Caco-2 (cell line): ENCODE measurements at places on chromosomes 12 and 14. TPM values are rescaled to one million over a fixed set of nuclear protein-coding genes. Genes with fewer than 3 reads are reported as not detected.

- no peak for DNase-seq
Observed at GRCh38 chr12:45522227-45522626, 207.3 kb upstream of the ARID2 start.

Gene REM2
- 0.41 and 0.44 TPM in 2 replicates for total RNA-seq

DNA sequence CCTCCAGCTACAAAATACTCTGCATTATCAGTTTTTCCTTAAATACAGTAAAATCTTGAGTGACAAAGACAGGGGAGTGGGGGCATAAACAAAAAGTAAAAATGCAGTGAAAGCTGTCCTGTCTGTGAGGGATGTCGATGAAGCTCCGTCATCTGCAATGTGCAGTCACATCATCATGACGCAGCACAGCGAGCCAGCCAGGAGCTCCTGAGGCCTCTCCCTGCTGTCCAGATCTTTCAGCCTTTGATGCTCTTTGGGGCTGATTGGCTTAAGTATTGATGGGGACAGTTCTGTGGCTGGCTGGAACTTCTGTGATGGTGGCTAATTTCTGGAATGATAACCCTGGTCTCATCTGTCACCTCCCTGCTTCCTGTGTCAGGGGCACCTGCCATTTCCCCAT is 54.6 kb upstream of the TRAF3 start:
- DNase-seq, result no peak

Gene EML5
- 0.11 and 0.28 TPM in 2 replicates for total RNA-seq

Gene KLRB1
- total RNA-seq, result not detected in 2 replicates

- DNase-seq, result no peak
Observed at GRCh38 chr12:116130431-116130830, 147.1 kb downstream of the MED13L start.

DNA sequence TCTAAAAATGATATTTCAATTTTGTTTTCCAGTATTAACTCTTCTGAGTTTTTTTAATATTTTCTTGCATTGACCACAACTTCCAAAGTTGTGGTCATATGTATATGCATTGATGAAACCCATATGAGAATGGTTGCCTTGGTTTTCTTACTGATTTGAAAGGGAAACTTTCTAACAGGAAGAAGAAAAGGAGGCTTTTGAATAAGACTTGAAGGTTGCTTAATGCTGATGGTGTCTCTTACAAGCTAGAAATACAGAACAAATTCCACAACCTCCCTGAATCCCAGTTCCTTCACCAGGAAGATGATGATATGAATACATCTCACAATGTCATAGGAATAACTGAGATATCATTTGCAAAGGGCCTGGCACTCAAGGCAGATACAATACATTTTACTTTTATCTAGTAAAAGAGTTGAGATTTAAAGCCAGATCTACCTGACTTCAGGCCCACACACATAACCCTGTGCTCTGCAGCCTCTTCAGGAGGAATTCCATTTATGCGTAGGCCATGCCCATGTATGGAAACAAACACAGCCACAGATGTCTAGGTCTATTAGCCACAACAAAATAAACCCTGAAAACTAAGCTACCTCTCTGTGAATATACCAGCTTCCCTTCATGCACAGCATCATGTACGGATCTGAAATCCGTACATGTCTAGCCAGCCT is 165.4 kb upstream of the PLEKHG7 start:
- DNase-seq, result no peak

GRCh38 chr12:6084261-6084968 is 40.1 kb downstream of the VWF start:
- peak; percentile 84 for DNase-seq

GRCh38 chr12:76942267-76942666 is 63.4 kb upstream of the CSRP2 start:
- no peak for DNase-seq

DNA sequence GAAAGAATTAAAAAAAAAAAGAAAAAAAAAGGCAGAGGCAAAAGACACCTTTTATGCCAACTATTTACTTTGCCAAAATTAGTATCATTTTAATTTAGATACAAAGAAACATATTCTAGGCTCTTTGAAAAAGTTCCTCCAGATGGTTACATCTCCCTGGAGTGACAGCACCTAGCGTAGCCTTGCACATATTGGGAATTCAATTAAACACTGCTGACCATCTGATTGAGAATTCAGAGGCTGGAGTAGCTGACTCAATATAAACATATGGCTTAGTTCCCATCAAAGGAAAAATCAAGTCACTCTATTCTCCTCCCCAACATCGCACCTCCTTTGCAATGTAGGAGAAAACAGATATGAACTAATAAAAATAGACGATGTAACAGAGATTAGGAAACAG is 36.4 kb downstream of the ANKS1B start:
- no peak for DNase-seq

DNA sequence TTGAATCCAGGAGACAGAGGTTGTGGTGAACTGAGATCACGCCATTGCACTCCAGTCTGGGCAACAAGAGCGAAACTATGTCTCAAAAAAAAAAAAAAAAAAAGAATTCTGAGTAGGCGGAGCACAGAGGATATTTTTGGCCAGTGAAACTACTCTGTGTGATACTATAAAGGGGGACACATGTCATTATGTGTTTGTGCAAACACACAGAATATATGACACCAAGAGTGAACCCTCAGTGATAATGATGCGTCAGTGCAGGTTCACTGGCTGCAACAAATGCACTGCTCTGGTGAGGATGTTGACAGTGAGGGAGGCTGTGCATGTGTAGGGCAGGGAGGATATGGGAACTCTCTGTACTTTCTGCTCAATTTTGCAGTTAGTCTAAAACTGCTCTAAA is 24.2 kb downstream of the FBXO21 start:
- no peak for DNase-seq

DNA sequence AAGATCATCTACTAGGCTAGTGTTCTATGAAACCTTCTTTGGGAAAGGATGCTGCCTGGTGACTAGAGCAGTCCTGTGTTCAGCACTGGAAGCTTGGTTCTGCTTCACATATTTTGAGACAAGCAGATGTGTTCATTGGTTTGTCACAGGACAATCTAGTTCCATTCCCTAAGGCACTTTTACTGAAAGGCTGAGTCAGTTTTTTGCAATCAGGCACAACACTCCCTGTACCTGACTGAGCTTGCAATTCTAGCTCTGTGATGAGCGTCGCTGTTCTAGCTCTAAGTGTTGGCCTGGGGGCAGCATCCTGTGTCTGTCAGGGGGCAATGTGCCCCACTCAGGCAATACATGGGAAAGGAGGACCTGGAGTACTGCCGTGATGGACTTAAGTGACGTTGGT is 144.4 kb downstream of the CAND1 start:
- DNase-seq, result no peak

Gene KRT74
- total RNA-seq, result not detected in 2 replicates

Gene STYK1
- 4.5 and 4.9 TPM in 2 replicates for total RNA-seq

Gene EML1
- 5.9 and 7.2 TPM in 2 replicates for total RNA-seq

- no peak for DNase-seq
Observed at GRCh38 chr12:6547566-6547965, 8.3 kb downstream of the IFFO1 start.

DNA sequence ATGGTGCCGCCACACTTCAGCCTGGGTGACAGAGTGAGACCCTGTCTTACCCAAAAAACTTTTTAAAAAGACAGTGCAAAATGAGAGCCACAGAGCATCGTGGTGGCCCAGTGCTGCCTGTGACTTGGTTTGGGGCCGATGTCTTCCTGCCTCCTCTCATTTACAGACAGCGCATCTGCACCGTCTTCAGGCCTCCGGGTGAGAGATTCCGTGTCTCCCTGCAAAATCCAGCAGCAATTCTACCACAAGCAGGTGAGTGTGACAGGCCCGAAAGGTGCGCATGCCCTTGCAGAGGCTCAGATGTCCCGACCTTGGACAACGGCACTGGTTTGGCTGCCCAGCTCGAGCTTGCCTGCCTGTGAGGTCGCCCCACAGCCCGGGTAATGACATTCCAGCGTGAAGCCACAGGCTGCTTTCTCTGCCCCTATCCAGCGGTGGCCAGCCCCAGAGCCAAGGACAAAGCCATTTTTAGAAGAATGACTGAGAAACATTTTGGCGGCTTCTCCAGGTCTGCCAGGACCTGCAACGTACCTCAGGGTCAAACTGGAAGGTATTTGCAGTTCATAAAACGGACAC is 70.3 kb upstream of the RFLNA start:
- peak; percentile 28 for DNase-seq

Gene LRRC10
- total RNA-seq, result not detected in 2 replicates

DNA sequence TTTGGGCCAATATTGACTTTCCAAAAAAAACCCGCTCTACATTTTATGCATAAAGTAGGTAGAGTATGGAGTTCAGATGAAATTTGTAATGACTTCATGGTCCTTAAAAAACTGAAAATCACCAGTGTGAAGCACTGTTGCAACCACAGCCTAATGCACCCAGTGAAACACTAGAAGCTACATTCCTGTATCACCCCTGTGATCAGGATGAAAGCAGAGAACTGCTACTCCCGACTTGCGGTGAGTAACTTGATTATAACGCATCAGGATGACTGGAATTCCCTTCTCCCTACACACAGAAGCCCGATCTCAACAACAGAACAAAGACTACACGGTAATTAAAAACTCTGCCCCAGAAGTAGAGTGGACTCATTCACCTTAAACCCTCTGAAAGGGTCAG is 33.8 kb downstream of the SPTB start:
- DNase-seq, result no peak

Gene HOXC5
- total RNA-seq, result 3.4 and 3.6 TPM in 2 replicates

Gene TAS2R20
- total RNA-seq, result 2.2 and 3.8 TPM in 2 replicates

DNA sequence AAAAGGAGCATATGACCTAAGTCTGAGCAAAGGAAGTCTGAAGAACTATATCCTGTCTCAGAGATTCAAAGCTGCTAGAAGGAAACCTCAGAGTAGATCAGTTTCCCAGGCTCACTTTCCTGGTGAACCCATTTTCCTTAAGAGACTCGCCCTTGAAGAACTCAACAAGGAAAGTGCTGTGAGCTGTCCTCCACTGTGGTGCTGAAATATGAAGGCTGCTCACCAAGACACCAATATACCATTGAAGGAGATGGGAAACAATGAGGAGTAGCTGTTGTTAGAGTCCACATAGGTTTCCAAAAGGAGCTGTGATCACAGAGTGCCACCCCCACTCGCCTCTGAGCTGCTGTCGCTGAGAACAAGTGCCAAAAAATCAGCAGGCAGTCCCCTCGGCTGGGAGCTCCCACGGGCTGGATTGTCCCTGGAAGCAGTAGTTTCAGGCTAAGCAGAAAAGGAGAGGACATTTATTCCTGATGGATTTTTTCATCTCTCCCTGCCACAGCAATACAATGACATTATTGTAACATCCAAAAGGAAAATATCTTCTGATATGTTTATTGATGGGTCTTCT is 282.1 kb downstream of the RPS29 start:
- DNase-seq, result peak; percentile 36

- DNase-seq, result no peak
Observed at GRCh38 chr14:77459072-77459723, 1.3 kb downstream of the AHSA1 start.

DNA sequence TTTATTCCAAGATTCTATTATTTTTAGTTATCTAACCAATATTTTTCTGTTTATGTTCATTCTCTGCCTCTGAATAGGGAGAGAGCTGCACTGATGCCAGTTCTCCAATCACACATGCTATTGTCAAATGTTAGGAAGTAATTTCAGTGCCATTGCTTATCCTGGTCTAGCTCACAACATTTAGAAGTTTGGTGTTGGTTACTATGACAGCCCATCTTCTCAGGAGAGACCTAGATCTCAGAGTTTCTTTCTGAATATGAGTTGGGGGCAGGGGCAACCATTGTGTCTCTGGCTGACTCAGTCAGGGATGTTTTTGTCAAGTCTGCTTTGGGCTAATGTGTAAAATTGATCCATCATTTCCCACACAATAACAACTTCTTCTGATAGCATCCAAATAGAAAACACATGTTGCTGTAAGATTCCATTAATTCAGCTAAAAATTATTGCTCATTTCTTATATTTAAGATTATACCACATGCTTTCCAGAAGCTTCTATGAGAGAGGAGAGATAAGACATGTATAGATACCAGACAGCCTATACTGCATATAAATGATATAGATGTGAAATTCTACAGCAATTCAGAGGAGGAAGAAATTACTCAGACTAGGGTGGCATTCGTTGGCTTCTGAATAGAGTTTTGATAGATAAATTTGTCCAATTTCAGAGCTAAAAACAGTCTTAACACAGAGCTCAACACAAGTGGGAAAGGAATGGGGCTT is 64.8 kb downstream of the DACT1 start:
- no peak for DNase-seq

Gene RNF212B
- total RNA-seq, result not detected in 2 replicates

- no peak for DNase-seq
Observed at GRCh38 chr14:22502007-22502406, 87.0 kb downstream of the DAD1 start.

GRCh38 chr12:130680451-130680990 is 35.6 kb downstream of the RIMBP2 start:
- DNase-seq, result no peak

DNA sequence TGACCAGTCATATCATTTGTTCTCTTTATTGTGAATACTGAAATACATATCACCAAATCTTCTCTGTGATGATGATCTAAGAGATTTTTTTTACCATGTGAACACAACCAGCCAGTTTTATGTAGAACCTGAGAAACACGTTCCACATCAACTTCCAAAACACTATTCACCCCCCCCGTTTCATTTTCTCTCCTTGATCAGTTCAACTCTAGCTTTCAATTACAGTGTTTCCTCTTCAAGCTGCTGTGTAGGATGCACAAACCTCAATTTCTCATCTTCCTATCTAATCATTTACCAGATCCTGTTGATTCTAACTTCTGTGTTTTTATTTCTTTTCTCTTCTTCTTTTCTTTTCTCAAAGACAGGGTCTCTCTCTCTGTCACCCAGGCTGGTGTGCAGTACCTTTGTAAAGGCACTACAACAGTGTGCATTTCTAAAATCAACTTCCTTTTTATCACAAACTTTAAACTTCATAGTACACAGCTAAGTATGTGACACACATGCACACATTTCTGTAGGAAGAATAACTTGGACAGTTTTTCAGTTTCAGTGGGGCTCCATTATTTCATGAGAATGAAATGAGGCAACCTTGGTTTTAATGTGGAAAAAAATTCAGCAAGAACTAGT is 149.9 kb upstream of the FBXO33 start:
- DNase-seq, result no peak
